ENCODE measurements at places on chromosomes 3 and 15.

- no peak for DNase-seq
Observed at GRCh38 chr15:77083381-77084160, 12.7 kb upstream of the TSPAN3 start.

GRCh38 chr15:91849749-91850161 is 3.8 kb upstream of the SLCO3A1 start:
- peak; percentile 68 for DNase-seq

DNA sequence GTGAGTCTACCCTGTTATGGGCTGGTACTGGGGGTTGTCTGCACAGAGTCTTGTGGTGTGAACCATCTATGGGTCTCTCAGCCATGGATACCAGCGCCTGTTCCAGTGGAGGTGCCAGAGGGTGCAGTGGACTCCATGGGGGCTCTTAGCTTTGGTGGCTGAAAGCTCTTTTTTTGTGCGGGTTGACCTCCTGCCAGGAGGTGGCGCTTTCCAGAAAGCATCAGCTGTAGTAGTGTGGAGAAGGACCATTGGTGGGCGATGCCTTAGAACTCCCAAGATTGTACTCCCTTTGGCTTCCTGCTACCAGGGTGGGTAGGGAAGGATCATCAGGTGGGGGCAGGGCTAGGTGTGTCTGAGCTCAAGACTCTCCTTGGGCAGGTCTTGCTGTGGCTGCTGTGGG is 602.6 kb downstream of the RSL24D1 start:
- DNase-seq = no peak

- no peak for DNase-seq
Observed at GRCh38 chr3:4582624-4583023, 89.5 kb downstream of the ITPR1 start.

DNA sequence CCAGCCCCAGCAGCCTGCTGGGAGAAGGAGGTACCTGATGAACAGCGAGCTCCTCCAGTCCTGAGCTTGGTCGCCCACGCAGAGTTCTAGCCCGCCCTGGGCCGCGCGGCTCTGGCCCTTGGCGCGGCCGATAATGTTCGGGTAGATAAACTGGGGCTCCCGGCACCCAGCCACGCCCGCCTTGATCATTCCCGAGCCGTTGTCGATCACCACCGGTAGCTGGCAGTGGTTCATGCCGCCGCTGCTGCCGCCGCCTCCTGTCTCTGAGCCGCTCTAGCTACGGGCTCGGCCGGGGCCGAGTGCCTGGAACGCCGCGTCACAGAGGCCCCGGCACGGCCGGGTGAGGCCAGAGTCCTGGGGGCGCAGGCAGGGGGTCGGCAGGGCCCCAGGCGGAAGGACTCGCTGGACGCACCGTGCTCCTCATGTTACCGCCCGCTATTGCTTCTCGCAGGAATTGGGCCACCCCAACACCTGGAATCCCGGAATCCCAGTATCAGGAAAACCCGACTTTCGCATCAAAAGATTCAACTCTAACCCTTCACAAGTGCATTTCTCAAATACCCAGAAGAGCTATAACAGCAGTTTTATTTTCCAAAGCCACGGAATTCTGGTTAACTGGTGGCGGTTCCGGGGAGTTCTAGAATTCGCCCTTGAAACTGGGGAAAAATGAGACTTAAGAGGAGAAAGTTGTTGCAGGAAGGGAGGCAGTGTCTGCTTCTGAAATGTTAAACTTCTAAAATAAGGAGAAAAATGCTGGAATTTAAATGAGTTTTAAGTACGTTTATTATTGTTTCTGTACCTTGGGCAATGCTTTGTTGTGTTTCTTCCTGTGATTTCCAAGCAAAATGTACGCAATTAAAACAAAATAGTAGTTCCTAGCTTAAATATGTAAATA is at the start of gene ACTRT3:
Gene ACTRT3 (minus strand): TSS at position 275 of the 895 bp plus-strand sequence. CDS start 41 bp downstream, at position 234.
- DNase-seq = peak; percentile 86

- no peak for DNase-seq
Observed at GRCh38 chr3:42805141-42805821, 991 bp upstream of the HIGD1A start.

- DNase-seq = peak; percentile 1
Observed at GRCh38 chr15:85785887-85786780, 8.6 kb downstream of the KLHL25 start.

GRCh38 chr3:53680028-53680427 is 166.2 kb downstream of the CHDH start:
- DNase-seq = no peak

DNA sequence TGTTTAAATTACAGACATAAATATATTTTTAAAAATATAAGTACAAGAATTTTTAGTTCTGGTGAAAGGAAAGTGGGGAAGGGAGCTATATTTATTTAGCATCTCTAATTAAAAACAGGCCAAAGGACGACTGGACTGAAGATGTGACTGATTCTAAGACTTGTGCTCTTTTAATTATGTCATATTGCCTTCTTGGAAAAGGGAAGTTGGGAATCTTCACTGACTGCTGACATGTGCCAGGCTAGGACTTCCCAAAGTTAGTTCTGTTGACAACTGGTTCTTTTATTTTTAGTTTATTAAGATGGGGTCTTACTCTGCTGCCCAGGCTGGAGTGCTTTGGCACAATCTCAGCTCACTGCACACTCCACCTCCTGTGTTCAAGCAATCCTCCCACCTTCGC is 13.5 kb downstream of the CNOT10 start:
- DNase-seq = no peak

DNA sequence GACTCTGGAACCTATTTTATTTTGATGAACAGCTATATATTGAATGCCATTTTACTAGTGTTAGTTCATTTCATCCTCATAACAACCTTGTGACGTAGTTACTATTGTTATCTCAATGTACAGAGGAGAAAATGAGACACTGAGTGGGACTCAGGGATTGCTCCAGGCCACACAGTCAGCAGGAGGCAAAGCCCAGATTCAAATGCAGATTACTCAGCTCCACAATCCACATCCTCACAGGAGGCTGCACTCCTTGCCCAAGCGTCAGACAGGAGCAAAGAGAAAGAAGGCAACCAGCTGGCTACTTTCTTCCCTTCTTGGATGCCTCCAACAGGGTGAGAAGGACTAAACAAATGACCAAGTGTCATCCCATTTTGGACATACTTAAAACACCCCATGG is 92.0 kb upstream of the CCDC54 start:
- DNase-seq = no peak

DNA sequence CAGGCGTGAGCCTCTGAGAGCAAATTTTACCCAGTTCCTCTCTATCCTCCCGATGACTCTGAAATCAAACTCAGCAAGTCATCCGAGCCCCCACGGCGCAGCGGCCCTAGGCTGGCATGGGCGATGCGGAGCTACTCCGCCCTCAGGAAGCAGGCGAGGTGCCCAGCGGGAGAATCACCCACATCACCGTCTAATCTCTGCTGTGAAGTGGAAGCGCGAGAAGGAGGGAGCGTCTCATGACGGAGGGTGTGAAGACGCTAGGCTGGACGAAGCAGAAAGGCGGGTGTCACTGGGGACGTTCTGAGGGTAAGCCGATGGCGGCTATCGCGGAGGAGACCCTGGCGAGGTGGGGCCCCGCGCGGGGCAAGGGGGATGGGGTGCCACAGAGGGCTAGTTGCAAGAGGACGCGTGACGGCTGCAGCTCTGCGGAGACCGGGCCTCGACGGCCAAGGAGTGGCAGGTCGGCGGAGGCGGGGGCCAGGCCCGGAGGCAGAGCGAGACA is 9.1 kb upstream of the GNAI2 start:
- no peak for DNase-seq

DNA sequence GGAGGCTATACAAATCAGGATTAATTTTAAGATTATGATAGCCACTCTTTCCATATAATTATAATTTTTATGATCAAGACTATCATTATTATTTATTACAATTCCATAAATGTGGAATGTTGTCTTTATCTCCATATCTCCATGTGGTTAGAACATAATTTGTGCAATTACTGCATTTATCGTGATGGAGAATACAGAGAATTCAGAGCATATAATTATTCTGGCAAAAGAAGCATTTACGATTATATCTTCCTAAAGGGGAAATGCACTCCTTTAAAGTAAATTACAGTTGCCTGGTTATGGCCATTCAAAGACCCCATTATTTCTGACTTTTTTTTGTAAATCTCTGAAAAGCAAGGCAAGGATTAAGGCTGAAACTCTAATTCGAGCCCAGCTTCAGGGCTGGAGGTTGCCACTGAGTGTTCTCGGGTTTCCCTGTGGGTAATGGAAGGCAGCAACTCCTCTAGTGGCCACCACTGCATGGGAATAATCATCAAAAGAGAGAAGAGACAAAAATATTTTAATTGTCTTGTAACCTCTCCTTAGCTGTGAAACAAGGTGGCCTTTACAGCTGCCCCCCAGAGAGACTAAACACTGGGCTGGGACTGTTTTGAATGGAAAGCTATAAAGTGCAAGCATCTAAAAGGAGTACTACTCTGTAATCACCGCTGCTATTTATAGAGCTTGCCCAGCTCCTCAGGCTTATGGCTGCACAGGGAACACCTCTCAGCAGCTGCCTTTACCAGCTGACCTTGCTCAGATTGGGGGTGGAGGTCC is 59.8 kb upstream of the PRTG start:
- DNase-seq = no peak

DNA sequence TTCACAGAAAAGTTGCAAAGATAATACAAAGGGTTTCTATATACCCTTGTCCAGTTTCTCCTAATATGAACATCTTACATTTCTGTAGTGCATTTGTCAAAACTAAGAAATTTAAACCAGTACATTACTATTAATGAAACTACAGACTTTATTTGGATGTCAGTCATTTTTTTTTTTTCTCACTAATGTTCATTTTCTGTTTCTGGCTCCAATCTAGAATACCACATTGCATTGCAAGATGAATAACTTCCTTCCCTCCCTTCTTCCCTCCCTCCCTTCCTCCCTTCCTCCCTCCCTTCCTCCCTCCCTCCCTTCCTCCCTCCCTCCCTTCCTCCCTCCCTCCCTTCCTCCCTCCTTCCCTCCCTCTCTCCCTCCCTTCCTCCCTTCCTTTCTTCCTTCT is 509.2 kb upstream of the MCTP2 start:
- DNase-seq = no peak

- DNase-seq = no peak
Observed at GRCh38 chr3:103803787-103804186, 1369.0 kb downstream of the ZPLD1 start.

DNA sequence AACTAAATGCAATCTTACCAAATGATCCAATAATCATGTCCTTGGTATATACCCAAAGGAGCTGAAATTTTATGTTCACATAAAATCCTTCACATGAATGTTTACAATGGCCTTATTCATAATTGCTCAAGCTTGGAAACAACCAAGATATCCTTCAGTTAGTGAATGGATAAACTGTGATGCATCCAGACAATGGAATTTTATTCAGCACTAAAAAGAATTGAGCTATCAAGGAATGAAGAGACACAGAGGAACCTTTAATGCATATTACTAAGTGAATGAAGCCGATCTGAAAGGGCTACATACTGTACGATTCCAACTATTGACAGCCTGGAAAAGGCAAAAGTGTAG is 168.4 kb downstream of the PDE8A start:
- DNase-seq = no peak

GRCh38 chr15:35141743-35142471 is 56.8 kb upstream of the NANOGP8 start:
- no peak for DNase-seq

- no peak for DNase-seq
Observed at GRCh38 chr3:35966629-35967464, 327.5 kb downstream of the ARPP21 start.

- DNase-seq = peak; percentile 71
Observed at GRCh38 chr3:14925729-14926591, 21.4 kb upstream of the NR2C2 start.

DNA sequence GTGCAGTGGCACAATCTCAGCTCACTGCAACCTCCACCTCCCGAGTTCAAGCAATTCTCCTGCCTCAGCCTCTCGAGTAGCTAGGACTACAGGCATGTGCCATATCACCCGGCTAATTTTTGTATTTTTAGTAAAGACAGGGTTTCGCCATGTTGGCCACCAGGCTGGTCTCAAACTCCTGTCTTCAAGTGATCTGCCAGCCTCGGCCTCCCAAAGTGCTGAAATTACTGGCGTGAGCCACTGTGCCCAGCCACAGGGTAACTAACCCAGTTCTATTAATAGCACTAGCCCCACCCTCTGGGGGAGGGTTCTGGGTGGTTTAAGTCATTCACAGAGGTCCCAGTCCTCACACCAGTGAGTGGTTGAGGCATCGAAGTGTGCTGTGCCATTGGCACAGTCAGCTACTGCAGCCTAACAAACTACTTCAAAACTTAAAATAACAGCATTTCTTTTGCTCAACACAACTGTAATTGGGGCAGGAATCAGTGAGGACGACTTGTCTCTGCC is 44.0 kb downstream of the RHCG start:
- no peak for DNase-seq

GRCh38 chr3:5221701-5222100 is 34.2 kb downstream of the EDEM1 start:
- DNase-seq = no peak
